T-cell (primary cell): ENCODE measurements at places on chromosomes 12 and 14.

DNA sequence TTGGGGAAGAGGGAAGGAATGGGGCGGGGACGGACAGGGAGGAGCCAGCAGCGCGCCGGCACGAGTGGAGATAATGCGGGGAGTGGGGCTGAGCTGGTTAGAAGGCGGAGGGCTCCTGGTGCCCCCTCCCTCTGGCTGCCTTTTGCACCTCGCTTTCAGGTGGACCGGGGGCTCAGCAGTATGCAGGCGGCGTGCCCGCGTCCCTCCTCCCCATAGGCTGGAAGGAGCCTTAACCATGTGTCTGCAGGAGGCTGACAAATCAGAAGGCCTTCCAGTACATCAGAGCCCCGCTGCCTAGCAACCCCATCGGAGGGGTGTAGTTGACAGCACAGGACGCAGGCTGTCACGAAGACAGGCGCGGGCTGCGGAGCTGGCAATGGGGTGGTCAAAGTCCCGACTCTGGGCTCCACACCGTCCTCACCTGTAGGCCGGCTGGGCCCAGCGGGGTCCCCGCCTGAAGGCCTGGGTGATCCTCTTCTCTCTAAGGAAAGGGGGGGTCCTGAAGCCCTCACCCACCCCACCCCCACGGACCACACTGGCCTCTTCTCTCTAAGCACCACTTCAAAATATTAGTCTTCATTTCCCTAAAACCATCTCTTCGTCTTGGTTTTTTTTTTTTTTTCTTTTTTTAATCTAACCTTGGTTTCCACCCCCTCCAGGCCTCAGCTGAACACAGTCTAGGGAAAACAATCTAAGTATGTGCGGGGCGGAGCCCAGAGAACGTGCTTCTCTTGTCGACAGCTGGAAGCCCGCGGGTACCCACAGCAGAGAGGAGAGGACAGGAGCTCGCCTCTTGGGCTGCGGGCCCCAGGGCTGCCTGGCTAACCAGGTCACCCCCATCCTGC, 44.5 kb downstream of the KDM2B start:
- DNase-seq = peak; percentile 42

DNA sequence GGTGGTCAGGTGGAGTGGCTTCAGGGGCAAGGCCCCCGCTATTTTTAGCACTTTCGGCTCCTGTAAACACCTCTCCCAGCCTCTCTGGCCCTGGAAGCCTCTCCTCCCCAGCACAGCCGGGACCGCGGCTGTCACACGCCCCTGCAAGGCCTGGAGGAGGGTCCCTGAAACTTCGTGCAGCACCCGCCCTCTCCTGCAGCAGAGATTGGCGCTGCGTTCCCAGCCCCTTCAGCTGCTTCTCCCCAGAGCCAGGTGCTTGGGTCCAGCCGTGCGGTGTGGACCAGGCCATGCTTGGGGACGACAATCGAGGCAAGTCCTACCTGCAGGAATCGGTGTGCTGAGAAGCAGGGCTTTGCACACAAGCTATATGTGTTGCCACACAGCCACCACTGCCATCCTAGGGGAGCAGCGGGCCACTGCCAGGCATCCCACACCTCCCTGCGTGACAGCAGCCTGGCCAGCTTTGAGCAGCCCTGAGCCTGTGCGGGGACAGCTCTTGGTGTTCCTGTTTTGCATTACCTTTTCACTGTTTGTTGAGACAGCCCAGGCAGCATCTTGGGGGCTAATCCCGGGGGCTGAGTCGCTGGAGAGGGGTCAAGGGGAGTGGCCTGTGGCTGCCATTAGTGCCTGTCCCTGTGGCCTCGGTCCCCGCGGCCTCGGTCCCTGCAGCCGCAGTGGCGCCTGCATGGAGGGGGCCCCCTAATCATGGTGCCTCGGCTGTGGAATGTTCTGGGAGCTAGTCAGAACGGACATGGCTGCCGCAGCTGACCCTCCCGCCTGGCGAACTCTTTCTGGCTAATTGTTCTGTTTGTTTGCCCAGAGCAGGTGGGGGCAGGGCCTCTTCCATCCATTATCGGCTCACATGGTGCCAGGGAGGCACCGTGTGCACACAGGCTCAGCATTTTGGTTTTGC, 27.6 kb upstream of the TRAF3 start:
- no peak for DNase-seq

DNA sequence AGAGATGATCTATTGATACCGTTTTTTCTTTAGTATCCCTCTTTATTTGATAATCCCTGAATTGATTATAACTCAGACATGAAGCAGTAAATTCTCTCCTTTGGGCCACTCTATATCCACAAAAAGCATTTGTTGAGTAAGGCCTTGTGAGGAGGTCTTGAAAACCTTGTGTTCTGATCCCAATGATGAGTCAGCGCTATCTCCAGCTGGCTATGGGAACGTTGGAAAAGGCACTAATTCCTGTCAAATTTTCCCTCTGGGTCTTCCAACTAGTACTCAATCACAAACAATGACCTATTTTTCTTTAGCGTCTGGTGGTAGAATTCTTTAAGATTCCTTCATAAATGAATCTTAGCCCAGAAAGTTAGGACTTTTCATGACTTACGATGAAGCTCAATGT, 168.4 kb upstream of the LRIG3 start:
- no peak for DNase-seq

DNA sequence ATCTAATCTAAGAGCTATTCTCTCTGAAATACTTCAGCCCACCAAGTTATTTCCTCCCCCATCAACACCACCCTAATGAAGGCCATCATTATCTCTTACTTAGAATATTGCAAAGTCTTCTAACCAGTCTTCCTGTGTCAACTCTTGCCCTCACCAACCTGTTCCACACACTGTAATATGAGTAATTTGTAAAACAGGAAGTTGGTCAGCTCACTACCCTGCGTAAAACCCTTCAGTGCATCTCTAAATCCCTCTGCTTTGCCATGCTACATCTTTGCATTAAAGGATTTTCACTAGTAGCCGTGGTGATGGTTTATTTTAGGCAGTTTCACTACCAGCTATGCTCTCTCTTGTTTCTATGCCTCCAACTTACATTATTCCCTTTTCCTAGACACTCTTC, 70.0 kb downstream of the KIF21A start:
- DNase-seq = no peak

- no peak for DNase-seq
Measured at GRCh38 chr12:125549836-125550235, 484.6 kb downstream of the AACS start.

DNA sequence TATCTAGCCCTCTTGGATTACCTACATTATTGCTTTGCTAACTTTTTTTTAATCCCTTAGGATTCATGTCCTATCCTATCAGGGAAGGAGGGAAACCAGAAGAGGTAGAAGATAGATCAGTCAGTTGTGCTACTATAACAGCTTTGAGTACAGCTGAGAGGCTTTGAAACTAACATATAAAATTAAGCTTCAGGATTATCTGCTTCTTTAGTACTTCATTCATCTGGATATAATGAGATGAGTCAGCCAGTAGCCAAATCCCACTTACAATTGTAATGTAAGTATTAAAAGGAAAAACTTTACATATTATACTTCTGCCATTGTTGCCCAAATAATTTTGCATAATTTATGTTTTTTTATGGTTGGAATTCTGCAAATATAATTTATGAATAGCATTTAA, 33.4 kb upstream of the ANO6 start:
- DNase-seq = no peak

- DNase-seq = no peak
Measured at GRCh38 chr14:78921856-78922255, 751.7 kb downstream of the NRXN3 start.

DNA sequence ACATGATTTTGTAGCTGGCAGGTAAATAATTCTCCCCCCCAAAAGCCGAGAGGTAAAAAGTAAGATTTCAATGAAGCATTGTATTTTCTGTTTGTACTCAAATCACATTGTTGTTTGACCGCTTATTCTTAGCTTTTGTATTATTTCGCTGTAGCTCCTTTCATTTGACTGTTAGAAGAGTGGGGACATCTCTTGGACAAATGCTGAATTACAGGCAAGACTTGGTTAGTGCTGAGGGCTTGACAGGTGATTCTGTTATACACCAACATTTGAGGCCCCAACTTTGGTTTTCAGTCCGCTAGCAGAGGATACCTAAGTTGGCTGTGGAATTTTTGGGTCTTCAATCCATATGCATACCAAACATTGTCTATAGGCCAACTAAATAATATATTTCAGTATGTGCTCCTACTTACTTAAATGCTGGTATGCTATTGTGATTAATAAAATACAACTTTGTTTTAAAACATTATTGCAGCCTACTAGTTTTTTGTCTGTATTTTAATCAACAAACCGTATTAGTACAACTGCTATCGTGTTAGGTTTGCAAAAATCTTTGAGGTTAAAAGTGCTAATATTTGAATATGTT, 102.2 kb downstream of the ERC1 start:
- no peak for DNase-seq

DNA sequence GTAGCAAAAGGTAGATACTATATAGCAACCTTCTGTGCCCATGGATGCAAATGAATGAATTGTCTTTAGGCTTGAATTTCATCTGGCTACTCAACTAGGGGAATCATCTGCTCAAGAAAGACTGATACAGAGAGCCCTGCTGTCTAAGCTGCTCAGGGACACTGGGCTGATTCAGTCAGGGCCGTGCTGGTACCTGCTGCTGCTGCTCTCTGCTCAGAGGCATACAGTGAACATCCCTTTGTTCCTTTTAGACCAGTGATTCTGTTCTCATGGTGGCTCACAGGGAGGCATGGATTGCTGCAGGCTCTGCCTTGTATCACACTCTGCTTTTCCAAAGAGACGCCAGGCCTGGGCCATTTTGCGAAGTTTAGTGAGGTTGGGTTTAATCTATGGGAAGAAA, 14.1 kb downstream of the EIF2B2 start:
- DNase-seq = no peak

- DNase-seq = no peak
Measured at GRCh38 chr14:78254911-78255461, 84.8 kb downstream of the NRXN3 start.

DNA sequence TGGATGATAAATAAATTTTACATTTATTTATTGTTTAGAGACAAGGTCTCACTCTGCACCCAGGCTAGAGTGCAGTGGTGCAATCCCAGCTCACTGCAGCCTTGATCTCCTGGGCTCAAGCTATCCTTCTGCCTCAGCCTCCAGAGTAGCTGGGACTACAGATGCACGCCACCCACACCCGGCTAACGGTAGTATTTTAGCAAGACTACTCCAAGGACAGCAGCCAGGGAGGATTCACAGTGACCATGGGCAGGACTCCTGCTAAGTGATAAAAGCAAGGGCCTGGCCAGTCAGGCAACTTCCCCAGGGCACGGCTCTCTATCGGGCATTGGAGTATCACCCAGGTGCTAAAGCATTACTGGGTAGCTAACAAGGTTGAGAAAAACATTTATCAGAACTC, 55.4 kb downstream of the ARL6IP4 start:
- DNase-seq = no peak

DNA sequence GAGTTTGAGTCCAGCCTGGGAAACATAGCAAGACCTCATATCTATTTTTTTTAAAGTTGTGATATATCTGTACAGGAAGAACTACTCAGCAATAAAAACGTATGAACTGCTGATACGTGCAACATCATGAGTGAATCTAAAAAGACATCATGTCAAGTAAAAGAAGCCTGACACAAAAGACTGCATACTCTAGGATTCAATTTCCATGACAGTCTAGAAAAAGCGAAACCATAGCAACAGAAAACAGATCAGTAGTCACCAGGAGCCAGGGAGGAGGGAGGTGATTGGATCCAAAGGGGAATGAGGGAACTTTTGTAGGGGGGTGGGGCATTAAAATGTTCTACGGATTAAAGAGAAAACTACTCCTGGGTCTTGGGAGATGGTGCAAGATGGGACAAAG, 8.7 kb upstream of the RGS6 start:
- DNase-seq = no peak
